Activated CD4-positive, alpha-beta memory T cell treated with anti-CD3 and anti-CD28 coated beads, Interleukin-2, amount 10 ng/mL, durations not matched to agents 7 days and 5 days (primary cell): ENCODE measurements at places on chromosomes 4 and X. TPM values are rescaled to one million over a fixed set of nuclear protein-coding genes. Genes with fewer than 3 reads are reported as not detected.

Gene CACNA1F
- 0.50 TPM for total RNA-seq

Gene DDX53
- not detected for total RNA-seq

Gene SPACA5
- not detected for total RNA-seq

Gene HSFX1
- 1.1 TPM for total RNA-seq

Gene BMX
- total RNA-seq = not detected

Gene MRPS18C
- total RNA-seq = 58.1 TPM

Gene DGAT2L6
- not detected for total RNA-seq

Gene PCDH19
- total RNA-seq = not detected

Gene FRG2
- total RNA-seq = not detected

Gene MXRA5
- total RNA-seq = not detected

Gene PHOX2B
- total RNA-seq = not detected

Gene UGT2A1
- total RNA-seq = not detected

Gene CASK
- total RNA-seq = 30.1 TPM

Gene HTN1
- total RNA-seq = not detected

Gene USP53
- 7.1 TPM for total RNA-seq

Gene ASB9
- total RNA-seq = 1.1 TPM

Gene MYOZ2
- total RNA-seq = not detected

Gene DUX4
- total RNA-seq = not detected

Gene FAM156B
- 12.2 TPM for total RNA-seq
